Muscle of leg (tissue), 16 donors: ENCODE measurements at places on chromosomes 11 and 22. TPM values are rescaled to one million over a fixed set of nuclear protein-coding genes. Genes with fewer than 3 reads are reported as not detected.

The RASSF10 gene
- total RNA-seq: 0.35 TPM

- no peak for DNase-seq
Measured at GRCh38 chr11:129729216-129729615, 86.4 kb upstream of the TMEM45B start.

DNA sequence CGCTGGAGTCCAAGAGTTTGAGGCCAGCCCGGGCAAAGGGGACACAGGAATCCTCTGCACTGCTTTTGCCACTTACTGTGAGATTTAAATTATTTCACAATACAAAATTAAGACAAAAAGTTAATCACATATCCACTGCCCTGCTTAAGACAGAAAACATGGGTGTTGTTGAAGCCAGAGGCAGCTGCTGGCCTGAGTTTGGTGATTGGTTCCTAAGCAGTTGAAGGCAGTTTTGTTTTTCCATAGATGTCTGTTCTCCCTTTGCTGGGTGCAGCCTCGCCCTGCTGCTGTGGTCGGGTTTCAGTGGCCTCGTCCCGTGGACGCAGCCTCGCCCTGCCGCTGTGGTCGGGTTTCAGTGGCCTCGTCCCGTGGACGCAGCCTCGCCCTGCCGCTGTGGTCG lies 70.2 kb upstream of the PPP6R3 start:
- DNase-seq: no peak

DNA sequence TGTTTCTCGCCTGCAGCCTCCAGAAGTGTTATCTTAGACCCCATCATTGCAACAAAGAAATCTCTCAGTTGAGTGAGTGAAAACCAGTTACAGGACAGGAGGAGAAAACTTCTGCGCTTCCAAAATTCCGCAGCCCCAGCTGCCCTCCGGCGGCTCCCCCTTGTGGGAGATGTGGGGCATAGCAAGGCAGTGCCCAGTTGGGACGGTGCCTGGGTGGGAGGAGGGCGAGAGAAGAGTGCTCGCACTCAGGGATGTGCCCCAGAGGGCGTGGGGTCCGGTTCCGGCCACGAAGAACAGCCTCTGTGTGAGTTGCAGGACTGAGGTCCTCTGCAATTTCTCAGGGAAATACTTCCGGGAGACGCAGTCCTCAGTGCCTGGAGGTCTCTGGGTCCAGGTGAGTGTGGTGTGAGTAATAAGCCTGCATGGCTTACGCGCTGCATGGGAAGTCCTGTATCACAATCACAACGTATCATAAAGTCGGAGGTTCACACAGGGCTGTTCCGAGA lies 87.0 kb upstream of the BLID start:
- DNase-seq: peak; percentile 88

The SMTNL1 gene
- total RNA-seq: 143 TPM

The C22orf42 gene
- total RNA-seq: not detected

GRCh38 chr11:96241331-96241841 lies 101.6 kb downstream of the MAML2 start:
- no peak for DNase-seq

DNA sequence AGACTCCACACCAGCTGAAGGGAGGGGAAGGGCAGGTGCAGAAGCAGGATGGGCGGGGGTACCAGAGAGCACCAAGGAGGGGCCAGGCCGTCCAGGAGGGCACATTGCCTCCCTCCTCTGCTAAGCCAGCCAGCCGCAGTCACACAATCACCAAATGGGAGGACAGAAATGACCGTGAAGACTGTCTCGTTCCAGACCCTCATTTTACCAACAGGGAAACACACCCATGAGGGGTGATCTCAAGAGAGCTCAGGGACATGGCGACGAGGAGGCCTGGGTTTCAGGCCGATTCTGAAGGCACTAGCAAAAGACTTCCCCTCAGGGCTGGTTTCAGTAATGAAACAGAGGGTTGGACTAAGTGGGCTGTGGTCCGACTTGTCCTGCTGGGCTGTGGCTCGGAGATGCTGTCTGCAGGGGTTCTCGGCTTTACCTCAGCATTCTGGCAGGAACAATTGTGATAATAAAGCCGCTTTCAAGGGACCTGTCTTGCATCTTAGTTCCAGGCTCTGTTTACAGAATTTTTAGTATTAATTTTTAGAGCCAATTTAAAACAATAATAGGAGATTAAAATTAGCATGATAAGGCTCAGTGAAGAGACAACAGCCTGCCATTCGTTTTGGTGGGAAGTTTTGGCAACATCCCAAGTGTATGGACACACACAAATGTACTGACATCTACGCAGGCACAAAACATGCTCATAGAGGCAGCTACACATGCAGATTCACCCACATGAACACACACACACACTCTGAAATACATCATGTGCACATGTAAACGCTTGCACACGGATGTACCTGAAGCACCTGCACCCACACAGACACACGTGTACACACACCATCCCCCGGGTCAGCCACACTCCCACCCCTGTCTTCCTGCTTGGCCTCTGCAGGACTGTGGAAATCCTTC lies 2.0 kb upstream of the B3GAT1 start:
- no peak for DNase-seq

DNA sequence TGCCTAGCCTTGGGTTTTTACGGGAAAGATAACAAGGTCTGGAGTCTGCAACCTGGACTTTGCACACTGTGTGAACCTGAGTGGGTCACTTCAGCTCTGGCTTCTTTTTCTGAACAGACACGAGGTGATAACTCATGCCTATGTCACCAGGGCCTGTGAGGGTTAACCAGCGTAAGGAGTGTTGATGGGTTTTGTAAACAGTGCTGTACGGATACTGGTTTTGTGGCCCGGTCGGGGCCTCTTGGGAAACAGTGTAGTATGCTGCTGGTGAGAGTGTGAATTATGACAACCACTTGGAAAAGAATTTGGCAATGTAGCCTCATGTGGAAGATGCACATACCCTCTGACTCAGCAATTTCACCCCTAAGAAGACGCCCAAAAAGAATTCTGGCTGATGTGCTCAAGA lies 266.8 kb downstream of the MN1 start:
- no peak for DNase-seq

DNA sequence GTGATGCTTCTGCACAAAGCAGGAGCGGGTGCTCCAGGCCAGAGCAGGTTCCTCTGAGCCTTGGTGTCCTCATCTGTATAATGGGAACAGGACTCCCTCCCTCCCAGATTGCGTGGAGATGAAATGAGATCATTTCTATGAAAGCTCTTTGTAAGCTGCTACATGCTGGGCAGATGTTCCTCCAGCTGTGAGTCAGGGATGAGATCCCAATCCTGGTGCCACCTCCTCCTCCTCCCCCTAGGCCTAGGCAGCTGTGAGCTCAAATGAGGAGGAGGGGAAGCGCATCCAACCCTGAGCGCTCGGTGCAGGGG lies 7.0 kb upstream of the CABP2 start:
- DNase-seq: no peak

- DNase-seq: no peak
Measured at GRCh38 chr11:66443602-66444001, 5.0 kb upstream of the MRPL11 start.

DNA sequence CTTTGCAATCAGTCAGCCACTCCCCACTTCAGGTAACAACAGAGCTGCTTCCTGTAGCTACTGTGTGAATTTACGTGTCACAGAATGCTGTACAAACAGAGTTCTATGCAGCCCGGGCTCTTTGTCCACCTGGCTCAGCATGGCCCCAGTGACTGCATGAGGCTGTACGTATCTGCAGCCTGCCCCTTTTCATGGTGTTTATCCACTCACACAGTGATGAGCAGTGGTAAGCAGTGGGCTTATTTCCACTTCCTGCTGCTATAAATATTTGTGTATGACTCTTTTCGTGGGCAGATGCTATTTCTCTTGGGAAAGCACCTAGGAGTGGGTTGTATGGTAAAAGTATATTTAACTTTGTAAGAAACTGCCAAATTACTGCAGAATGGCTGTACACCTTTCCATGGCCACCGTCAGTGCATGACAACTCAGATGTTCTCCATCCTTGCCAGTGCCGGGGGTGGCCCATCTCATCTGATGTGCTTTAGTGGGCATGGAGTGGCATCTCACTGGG lies 43.3 kb downstream of the MYEOV start:
- DNase-seq: no peak

DNA sequence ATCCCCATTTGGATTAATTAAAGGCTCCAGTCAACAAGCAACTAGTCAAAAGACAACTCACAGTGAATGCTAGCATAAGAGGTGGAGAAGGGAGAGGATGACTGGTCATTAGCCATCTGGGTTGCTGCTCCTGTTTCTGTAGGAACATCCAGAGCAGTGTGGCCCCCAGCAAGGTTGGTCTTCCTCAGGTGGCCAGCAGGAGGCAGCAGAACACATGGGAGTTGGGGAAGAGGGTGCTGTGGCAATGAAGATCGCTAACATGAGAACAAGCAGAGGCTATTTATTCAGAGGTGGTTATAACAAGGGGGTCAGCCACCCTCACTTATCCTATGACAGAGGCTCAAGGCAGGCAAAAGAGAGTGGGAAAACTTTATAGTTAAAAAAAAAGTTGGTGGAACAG lies 21.3 kb downstream of the IZUMO1R start:
- no peak for DNase-seq

The RAC2 gene
- 2.4 TPM for total RNA-seq

DNA sequence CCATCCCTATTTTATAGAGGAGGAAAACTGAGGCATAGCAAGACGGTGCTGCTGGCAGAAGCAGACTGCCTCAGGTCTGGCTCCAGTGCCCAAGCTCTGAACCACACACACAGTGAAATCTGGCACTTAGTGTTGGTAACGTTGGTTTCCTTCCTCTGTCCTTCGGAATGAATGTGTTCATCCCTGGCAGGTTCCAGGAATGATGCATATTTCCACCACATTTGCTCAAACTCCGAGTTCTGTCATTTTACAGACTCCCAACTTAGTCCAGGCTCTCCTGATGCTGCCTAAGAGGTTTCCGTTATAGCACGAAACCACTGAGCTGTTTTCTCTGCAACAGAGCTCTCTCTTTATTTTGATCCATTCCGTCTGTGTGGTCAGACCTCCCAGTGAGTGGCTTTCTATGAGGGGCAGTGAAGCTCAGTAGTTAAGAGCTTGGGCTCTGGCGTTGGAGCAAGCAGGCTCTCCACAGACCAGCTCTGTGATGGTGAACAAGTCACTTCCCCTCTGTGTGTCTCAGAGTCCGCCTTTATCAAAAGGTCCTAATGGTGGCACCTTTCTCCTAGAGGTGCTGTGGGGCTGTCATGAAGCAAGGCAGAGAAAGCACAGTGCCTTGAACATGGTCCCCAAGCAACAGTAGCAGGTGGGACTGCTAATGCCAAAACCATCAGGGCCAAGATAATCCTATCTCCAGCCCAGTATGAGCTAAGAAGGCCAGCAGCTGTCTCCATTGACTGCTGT lies 200.3 kb downstream of the MYO18B start:
- peak; percentile 85 for DNase-seq

DNA sequence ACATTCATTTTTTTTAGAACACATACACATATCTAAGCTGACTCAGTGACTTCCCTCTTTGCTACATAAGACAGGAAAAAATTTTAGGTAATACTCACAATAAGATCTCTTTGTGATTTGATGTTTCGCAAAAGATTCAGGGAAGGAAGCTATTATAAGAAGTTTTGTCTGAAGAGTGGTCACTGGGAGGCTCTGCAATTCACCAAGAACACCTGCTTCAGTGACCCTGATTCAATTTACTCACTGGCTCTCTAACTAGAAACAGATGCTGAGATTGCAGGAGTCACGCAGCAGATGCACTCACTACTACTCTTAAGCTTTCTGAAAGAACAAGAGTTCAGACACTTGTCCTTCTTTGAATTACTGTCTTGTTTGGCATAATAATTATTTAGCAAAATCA lies 193.6 kb upstream of the DDI1 start:
- peak; percentile 90 for DNase-seq
